Naive thymus-derived CD8-positive, alpha-beta T cell (primary cell): ENCODE measurements at places on chromosomes 11 and 22. TPM values are rescaled to one million over a fixed set of nuclear protein-coding genes. Genes with fewer than 3 reads are reported as not detected.

- no peak for DNase-seq
Observed at GRCh38 chr11:47987781-47988180, 7.4 kb downstream of the PTPRJ start.

DNA sequence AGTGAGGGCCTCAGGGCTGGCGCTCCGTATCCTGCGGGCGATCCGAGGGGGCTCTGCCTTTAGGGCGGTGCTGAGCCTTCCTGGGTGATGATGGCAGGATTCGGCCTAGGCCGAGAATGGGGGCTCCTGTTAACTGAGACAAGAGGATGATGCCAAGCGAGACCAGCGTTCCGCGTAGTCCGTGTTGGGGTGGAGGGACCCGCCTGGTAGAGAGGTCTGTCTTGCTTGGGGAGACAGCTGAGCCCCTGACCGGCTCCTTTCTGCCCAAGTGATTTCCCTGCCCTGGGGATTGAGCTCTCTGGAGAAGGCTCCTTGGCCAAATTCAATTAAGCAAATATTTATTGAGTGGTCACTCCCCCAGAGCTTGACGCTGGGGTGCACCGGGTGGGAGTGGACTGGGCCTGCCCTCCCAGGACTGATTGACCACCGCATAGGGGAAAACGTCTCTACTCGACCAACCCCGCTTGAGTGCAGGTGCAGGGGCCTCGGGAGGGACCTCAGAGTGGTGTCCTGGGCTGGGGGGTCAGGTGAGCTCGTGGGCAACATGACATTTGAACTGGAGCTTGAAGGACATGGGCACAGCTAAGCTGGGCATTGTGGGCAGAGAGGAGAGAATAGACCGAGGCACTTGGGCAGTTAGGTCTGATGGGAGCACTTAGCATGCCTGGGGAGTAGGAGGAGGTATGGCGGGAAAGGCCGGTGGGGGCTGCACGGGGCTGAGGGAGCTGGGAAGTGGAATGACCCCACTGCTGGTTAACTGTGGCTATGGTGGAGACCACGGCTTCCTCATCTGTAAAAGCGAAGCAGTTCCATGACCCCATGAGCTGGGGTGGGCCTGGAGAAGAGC lies 1.1 kb downstream of the GNAZ start:
- no peak for DNase-seq

DNA sequence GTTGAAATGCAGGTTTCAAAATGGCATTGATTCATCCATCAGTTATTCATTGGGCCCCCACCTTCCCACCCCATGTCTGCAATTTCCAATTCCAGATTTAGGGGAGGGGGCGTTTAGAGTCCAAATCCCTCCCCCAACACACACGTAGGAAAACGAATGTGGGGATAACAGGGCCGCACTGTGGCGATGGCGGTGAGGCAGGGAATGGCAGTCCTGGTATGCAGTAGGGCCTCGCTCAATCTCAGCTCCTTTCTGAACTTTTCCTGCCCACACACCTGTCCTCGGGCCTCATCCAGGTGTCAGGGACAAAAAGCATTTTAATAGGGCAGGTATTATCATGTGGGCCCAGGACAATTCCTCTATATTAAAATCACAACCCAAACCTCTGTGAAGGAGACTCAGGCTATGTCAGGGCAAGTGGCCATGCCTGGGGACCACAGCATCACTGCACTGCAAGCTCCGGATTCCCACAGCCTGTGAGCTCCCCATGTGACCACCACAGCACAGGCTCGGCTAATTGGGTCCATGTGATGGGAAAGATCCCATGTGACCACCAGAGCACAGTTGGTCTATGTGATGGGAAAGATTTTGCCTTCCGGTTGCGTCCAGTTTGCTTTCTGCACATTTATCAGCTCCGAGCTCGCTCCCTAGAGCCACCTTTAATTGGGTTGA lies 44.5 kb downstream of the RTL6 start:
- DNase-seq: no peak

Gene EML3
- total RNA-seq: 251 TPM

Gene GAL3ST1
- total RNA-seq: 1.6 TPM

GRCh38 chr11:15947681-15948648 lies 408.4 kb downstream of the SOX6 start:
- no peak for DNase-seq

- no peak for DNase-seq
Observed at GRCh38 chr11:114610550-114610949, 15.0 kb upstream of the NXPE4 start.

- DNase-seq: no peak
Observed at GRCh38 chr22:39821008-39821407, 72.6 kb downstream of the ENTHD1 start.

Gene OR2AT4
- total RNA-seq: not detected

- DNase-seq: no peak
Observed at GRCh38 chr11:106482917-106483785, 405.7 kb downstream of the AASDHPPT start.

- DNase-seq: no peak
Observed at GRCh38 chr11:100980156-100980555, 149.5 kb downstream of the PGR start.

Gene PTPRJ
- 21.7 TPM for total RNA-seq

DNA sequence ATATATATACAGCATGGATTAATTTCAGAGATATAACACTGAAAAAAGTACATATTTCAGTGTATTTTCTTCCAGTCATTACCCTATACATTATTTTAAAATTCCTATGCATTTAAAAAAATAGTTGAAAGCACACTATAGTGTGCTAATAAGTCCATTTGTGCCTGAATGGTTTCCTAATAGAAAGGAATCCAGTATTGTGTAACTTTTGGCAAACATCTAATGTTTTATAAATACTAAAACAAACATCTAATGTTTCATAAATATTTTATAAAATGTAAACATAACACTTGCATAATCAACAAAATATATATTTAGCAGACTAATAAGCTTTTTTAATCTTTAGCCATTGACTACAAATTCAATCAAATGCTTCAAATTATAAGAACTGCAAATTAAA lies 126.6 kb upstream of the FIBIN start:
- no peak for DNase-seq
